A549 treated with ZK216348 at 1 μM for 4 hours (cell line): ENCODE measurements at places on chromosomes 16 and 17. TPM values are rescaled to one million over a fixed set of nuclear protein-coding genes. Genes with fewer than 3 reads are reported as not detected.

The LRRC37A gene
- 0.67 to 1.2 TPM (median 0.75 TPM) in 5 replicates for total RNA-seq

The PDPR gene
- total RNA-seq: 11.5 to 17.7 TPM (median 14.3 TPM) in 5 replicates

The IRX6 gene
- 0.04 TPM in 1 of 5 replicates, not detected in the others for total RNA-seq

The C16orf74 gene
- total RNA-seq: 10.3 to 16.7 TPM (median 15.6 TPM) in 5 replicates

The SMURF2 gene
- total RNA-seq: 22.0 to 32.1 TPM (median 30.3 TPM) in 5 replicates

The TMEM88 gene
- total RNA-seq: 0.30 to 0.46 TPM (median 0.45 TPM) in 5 replicates
